CD4-positive, alpha-beta T cell treated with Interleukin-12 subunit alpha and Interleukin-12 subunit beta, for 1 hour (primary cell): ENCODE measurements at places on chromosomes 7 and 10.

DNA sequence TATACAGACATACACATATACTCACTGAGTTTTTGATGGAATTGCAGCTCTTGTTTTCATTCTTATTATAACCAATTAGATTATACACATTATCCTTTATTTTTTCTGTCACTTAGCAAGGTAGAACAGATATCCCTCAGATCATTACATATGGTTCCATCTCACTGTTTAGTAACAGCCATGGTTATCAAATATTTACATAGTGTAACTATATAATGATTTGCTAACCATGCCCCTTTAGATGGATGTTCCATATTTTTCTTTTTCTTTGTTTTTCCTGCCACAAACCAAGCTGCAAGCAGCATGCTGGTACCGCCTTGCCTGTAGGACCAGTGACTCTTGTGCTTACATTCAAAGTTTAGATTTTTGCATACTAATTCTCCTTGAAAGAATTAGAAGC lies 163.4 kb upstream of the NFE2L3 start:
- DNase-seq = no peak

DNA sequence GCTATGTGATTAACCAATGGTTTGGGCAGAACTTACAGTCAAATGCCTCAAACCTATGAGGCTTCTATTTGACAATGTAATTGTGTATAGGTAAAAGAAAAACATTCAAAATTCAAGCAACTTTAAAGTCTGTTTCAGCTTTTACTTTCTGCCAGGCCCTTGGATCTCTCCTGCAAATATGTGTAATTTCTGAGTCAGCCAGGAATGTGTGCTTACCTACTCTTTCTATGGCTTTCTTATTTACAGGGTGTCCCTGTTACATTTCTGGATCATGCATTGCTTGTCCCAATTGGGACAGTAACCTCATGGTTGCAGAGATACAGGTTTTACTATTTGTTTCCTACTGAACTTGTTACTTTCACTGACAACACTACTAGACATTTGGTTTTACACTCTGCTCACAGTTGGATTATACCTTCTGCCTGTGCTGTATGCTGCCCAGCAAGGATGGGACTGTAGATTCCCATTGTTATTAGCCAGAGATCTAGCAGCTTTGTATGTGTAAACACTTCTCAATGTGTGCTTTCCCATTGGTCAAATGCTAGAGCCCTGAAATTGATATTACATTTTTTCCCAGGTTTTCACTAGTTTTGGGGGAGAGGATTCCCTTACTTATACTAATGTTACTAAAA lies 355.3 kb downstream of the ARL4A start:
- no peak for DNase-seq

DNA sequence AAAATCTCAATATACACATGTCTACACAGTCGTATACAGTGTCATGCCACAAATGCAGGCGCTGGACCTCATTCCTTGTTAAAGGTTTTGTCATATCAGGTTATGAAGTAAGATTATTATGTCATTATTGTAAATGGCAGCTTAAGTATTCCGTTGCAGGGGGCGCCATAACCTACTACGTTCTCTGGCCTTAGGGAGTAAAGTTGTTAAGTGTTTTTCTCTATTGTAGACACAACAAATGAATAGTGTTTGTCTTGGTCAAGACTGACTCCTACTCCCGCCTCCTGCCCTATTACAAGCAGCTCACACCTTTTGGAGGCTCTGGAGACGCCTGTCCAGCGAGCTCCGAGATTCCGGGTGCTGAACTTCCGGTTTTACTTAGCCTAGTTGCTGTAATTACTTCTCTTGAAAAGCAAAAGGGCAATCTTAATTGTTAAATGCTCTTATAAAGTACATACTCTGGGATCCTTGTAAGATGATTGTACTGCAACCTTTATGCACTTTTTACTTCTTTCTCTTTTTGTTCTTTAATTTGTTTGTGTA lies 994 bp downstream of the GATAD1 start:
- DNase-seq = peak; percentile 71

DNA sequence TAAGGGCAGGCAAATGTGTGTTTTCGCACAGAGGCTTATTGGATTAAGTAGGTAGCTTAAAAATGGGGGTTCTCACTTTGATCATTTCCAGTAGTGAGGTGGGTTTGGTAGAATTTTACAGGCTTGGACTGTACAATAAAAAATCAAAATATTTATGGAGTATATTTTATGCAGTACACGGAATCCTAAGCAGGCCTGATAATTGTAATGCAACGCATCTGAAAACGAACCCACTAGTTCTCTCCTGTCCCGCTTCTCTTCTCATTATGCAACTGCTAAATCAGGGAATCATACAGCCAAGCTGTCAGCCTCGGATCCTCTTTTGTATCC lies 377 bp upstream of the POLR1F start:
- DNase-seq = no peak

- no peak for DNase-seq
Measured at GRCh38 chr7:98475352-98475751, 74.5 kb upstream of the BAIAP2L1 start.

DNA sequence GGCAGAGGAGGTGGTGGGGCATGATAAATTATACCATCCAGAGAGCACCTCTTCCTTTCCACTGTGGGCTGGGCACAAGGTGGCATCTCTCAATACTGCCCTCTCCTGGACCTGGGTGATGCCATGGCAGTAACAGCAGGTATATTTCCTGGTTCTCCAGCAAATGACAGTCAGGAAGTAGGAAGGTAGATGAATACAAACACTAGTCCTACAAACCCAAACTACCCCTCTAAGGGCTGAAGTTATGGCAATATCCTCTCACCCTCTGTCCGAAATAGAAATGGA lies 1004.9 kb downstream of the KCNMA1 start:
- no peak for DNase-seq

DNA sequence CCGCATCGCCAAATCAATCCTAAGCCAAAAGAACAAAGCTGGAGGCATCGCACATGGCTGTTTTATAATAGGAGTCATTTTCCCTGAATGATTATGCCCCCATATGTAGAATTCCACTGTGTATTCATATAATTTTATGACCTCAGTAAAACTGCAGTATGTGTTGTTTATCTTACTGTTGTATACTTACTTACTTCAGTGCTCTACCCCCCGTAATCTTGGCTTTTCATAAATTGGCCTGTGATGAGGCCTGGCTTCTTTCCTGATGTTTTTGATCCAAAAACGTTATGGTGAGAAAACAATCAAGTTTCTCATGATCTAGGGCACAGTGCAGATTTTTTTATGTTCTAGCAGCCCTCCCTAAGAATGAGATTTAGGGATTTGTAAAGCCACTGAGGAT lies 306.4 kb upstream of the FZD1 start:
- no peak for DNase-seq

GRCh38 chr10:25017154-25017590 lies 760 bp downstream of the THNSL1 start:
- DNase-seq = no peak

- no peak for DNase-seq
Measured at GRCh38 chr10:30674796-30675195, 45.2 kb upstream of the LYZL2 start.

GRCh38 chr7:116380025-116380424 lies 119.5 kb upstream of the CAV2 start:
- no peak for DNase-seq

DNA sequence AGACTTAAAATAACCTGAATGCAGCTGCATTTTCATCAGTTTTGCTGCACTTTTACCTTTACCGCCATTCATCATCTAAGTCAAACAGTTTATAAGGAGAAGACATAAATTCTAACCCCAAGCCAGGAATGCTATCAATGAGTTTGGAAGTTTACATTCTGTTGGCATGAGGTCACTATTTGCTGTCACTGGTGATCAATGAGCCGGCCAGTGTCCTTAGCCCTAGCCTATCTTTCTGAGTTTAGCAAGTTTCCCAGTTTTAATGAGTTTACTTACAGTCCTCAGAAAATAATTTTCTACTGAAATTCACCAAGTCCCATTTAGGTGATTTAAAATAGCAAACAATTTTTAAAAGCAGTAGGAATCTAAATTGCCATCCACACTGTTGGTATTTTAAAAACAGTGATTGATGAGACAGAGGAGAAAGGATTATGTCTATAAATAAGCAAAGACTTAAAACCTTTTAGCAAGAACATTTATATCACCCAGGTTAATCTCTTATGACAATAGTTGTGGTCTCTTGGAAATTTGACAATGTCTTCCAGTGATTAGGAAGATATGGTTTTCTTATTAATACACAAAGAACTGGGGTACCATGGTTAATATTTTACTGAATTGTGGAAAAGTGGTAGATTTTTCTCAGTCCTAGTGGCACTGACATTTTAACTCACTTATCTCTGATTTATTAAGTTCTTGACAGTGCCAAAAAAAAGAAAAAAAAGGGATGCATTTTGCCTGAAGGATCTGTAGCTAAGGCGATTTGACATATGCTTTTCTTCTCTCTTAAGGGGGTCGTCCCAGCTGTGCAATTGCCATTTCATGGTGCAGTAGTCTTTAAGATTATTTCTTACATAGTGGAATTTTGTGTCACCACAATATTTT lies 443.4 kb upstream of the ANKRD30A start:
- DNase-seq = no peak

DNA sequence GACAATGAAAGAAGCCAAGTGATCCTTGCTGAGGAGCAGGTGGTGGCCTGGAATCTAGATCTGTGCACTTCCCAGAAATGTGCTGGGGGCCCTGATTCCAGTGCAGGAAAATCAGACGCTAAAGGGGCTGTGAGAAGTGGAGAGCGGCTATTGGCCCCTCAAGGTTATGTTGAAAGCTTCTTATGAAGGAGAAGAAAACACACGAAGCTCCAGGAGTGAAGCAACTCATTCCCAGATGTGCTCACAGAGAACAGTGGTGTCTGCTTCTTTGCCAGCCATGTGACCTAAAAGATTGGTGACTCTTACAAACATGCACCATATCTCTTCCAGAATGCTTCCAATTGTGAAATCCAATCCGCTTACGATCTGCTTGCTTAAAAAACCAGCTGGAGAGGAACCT lies 679.3 kb upstream of the IGFBP3 start:
- DNase-seq = no peak

- DNase-seq = no peak
Measured at GRCh38 chr10:24848195-24848594, 104.2 kb downstream of the PRTFDC1 start.

GRCh38 chr10:117409549-117410305 lies 34.5 kb upstream of the PDZD8 start:
- DNase-seq = no peak

- DNase-seq = no peak
Measured at GRCh38 chr7:101537205-101537604, 91.9 kb downstream of the MYL10 start.

- no peak for DNase-seq
Measured at GRCh38 chr10:100660945-100661344, 84.4 kb upstream of the PAX2 start.

DNA sequence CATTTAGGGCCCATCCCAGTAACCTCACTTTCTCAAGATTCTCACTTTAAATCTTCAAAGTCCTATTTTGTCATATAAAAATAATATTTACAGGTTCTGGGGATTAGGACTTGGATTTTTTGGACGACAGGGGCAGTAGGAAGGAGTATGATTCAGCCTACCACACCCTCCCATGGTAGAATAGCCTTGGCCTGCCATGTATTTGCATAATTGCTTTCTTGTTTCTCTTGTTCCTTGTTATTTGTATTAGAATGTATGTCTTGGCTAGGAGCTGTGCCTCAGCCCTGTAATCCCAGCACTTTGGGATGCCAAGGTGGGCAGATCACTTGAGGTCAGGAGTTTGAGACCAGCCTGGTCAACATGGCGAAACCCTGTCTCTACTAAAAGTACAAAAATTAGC lies 92.5 kb downstream of the ELAPOR2 start:
- no peak for DNase-seq

DNA sequence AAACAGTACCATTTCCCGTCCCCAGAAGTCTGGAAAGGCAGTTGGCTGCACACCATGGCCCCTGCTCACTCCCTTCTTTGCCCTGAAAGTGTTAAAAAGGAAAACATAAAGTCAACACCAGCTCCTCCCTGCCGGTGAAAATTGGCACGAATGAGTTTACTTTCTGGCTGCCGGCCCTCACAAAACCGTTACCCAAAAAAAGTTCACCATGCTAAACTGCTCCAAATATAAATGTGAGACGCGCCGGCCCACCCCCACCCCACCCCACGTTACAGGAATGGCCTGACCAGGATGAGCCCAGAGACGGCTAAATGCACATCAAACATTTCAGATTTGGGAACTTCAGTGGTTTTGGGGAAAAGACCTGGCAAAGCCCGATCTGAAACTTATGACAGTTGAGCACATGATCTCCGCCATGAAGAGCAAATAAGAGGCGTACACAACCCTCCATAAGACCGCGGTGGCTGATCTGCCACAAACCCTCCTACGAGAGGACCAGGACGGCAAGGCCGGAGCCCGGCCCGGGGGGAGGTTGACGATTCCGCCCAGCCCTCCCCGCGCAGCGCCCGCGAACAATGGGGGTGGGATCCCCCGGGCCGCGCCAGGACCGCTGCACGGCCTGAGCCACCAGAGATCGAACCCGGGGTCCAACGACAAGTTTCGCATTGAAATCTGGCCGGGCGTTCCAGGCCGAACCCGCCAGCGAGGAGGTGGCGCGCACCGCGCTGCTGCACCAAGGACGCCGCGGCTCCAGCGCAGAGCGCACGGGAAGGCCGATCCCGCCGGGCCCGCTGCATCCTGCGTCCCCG lies 952 bp downstream of the DIP2C start:
- no peak for DNase-seq

DNA sequence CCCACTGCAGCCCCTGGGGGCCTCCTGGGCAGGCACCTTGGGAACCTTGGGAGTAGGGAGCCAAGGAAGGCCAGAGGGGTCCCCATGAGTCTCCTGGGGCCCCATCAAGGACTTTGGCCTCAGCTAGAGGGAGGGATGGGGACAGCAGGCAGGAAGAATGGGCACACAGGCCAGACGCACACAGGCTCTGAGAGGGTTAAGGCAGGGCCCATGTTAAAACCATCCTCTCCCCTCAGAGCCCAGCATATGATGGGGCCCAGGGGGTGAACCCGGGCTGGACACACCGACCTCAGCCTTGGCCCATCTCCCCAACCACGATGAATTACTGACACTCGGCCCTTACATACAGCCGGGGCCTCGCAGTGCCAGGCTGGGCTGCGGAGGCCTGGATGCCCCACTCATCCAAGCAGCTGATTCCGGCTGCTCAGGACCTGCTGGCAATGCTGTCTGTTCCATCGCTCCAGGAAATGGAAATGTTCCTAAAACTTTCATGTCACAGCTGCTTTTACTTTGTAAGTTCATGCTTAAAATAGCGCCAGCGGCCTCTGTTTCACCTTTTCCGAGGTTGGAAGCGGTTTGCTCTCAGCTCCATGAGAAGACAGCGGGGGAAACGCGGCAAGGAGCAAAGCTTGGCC lies 17.3 kb upstream of the INPP5A start:
- no peak for DNase-seq

DNA sequence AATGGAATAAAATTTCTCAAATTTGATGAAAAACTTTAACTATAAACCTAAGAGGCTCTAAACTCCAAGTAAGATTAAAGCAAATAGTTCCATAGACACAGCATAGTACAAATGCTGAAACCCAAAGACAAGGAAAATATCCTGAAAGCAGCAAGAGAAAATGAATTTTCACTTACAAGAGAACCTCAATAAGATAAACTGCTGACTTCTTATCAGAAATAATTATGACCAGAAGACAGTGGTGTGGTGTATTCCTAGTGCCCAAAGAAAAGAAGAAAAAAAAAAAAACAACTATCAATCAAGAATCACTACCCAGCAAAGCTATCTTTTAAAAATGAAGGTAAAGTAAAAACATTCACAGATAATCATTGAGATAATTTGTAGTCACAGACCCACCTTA lies 106.3 kb downstream of the DYNC1I1 start:
- DNase-seq = no peak

- no peak for DNase-seq
Measured at GRCh38 chr10:100980711-100981110, 6.6 kb downstream of the MRPL43 start.

- DNase-seq = no peak
Measured at GRCh38 chr10:117134306-117135025, 3.6 kb downstream of the VAX1 start.

- no peak for DNase-seq
Measured at GRCh38 chr10:110151467-110151866, 55.9 kb upstream of the MXI1 start.
